ENCODE measurements at places on chromosomes 7 and 10. TPM values are rescaled to one million over a fixed set of nuclear protein-coding genes. Genes with fewer than 3 reads are reported as not detected.

The ERVW-1 gene
- total RNA-seq = not detected

DNA sequence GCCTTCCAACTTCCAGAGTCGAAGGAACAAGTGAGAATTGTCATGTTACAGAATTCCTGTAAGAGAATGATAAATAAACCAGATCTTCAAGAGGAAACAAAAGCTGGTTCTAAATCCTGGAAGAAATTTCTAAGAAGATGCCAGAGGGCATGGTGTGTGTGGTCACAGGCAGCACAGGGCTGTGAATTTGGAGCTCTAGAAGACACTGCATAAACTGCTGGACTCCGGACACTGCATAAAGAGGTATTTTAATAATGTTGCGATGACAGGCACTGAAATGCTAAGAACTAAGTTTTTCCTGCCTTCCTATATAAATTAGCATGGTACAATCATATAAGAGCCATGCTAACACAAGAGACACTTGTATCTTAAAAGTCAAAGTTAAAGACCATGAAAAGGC is 86.0 kb downstream of the LARP4B start:
- no peak for DNase-seq

- DNase-seq = no peak
Observed at GRCh38 chr7:130831817-130832481, 97.9 kb upstream of the KLF14 start.

- no peak for DNase-seq
Observed at GRCh38 chr7:91424371-91424770, 160.1 kb downstream of the FZD1 start.
